Neural crest cell (in vitro differentiated cells): ENCODE measurements at places on chromosomes 1 and 21.

DNA sequence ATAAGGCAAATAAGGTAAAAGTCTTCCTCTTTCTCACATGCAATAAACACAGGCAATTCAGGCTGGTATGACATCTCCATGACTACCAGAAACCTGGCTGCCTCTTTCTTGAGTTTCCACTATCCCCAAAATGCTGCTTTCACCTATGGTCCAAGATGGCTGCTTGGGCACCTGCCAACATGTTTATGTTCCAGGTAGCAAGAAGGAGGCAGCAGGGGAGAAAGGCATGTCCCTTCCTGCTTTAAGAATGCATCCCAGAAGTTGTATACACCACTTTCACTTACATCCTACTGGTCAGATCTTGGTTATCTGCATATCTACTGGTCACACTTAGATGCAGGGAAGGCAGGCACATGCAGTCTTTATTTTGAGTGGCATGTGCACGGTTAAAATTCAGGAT, 19.4 kb upstream of the ACOT11 start:
- DNase-seq = no peak

DNA sequence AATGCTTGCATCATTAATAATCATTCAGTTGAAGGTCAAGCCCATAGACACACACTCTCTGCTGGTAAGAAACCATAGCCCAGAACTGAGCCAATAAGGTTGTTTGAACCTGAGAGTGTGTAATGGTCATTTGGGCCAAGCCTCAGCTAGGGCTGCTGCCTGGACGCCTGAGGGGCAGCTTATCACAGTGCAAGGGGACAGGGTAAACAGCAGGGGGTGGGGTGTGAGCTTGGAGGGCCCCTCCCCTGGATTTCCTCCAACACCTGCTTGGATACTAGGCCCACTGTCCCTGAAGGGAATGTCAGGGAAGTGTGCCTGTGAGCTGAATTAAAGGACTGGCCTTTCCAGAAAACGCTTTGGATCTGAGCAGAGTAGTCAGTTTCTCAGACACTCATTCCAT, 24.6 kb upstream of the CNTN2 start:
- no peak for DNase-seq

DNA sequence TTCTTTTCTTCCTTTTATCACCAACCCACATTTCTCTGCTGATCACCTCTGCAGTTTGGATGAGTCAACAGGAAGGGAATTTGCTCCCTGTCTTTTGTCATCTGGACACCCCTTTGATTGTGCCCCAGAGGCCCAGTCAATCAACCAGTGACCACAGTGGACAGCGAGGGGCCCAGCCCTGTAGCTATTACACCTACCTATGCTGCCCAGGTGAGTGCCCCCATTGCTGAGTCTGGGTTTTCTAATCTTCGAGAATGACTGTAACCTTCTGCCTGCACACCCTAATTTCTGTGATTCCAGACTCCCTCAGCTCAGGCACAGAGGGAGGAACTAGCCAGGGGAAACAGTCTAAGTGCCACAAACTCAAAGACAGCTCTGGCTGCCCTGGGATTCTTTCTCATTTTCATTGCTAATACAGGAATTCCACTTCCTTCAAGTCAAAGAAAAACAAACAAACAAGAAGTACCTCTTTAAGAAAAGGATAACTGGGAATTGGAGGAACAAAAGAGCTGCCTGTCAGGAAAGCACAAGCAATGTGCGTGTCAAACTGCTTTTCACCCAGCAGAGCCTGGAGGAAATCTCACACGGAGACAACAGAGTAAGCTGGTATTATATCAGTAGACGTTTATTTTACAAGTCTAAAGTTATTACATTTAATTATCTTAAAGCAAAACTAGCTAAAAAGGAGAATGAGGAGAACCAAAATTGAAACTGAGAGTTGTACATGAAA, 311.1 kb downstream of the AJAP1 start:
- DNase-seq = no peak

- DNase-seq = no peak
These were observed 82.2 kb downstream of the RIPK4 start for GRCh38 chr21:41684381-41685245.

DNA sequence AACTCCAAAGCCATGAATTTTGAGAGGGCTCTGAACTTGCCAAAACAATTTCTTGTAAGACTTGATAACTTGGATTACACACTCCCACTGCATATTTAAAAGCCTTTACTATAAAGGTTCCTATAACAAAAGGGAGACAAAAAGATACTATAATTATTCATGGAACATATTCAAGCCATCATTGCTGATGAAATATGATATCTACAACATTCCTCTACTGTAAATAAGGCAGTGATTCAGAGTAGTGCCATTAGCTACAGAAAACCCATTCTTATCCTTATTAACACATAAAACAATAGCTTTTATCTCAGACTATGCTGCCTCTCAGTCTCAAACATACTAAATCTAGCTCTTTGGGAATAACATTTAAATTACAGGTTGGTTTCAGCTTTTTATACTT, 675.5 kb upstream of the CXADR start:
- no peak for DNase-seq

DNA sequence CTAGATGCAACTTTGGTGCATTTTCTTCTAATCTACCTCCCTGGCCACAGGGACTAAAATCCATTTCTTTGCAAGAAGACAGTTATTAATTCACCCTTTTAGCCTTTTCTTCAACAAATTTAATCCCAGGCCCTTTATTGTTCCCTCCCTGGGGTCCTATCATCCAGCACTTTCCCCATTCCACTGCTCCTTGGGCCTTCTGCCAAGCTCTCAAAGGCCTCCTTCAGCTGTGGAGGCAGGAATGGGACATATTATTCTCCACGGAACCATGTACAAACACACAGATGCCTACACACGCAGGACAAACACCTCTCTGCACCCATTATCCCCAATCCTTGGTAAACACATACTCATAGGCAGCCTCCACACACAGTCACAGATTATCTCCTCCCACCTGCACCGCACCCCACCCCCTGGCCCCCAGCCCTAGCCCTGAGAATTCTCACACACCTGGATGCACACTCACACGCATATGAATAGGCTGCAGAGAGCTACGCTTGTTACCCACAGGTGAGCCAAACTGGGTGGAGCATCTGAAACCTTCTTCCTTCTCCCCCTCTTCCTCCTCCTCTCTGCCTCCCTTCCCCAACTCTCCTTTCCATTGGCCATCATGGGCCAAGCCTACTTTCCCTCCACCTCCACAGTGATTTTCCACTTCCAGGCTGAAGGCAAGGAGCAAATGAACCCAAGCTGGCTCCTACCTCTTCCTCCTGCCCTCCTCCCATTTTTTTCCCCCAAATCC, 11.7 kb downstream of the TAGLN2 start:
- DNase-seq = no peak
